Neural progenitor cell (in vitro differentiated cells): ENCODE measurements at places on chromosomes 6 and 20. TPM values are rescaled to one million over a fixed set of nuclear protein-coding genes. Genes with fewer than 3 reads are reported as not detected.

GRCh38 chr20:48238781-48239180 is 453.5 kb upstream of the SULF2 start:
- H3K36me3 ChIP-seq = no peaks in the 10 kb centered on the region
- no peak for DNase-seq
- H3K27ac ChIP-seq = no peak overlapping the region
- no peaks in the 10 kb centered on the region for H3K27me3 ChIP-seq

DNA sequence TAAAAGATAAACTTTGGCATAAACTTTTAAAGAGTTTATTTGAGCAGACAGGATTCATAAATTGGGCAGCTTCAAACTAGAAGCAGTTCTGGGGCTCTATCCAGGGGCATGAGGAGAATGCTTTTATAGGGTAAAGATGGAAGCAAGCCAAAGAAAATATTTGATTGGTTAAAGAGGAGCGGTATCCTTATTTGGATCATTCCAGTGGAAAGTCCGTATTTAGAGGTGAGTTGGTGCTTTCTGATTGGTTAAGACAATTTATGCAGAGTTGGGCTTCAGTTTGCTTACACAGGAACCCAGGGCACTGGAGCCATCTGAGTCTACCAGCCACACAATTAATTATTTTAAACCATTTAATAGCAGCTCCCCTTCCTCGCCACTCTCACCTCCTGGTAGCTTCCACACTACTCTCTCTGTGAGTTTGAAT is 37.9 kb upstream of the RNF217 start:
- no peak overlapping the region for H3K27ac ChIP-seq
- no peak for DNase-seq
- peaks cover 11% of the 10 kb centered on the region for H3K4me1 ChIP-seq
- no peak overlapping the region for H3K4me3 ChIP-seq

- no peaks in the 10 kb centered on the region for H3K4me1 ChIP-seq
- DNase-seq = no peak
- no peak overlapping the region for H3K27ac ChIP-seq
- no peaks in the 10 kb centered on the region for H3K36me3 ChIP-seq
Measured at GRCh38 chr20:10965936-10966470, 292.2 kb upstream of the JAG1 start.

- no peak overlapping the region for H3K27ac ChIP-seq
- no peaks in the 10 kb centered on the region for H3K36me3 ChIP-seq
- no peak for DNase-seq
- H3K4me3 ChIP-seq = no peak overlapping the region
- peaks cover 23% of the 10 kb centered on the region for H3K4me1 ChIP-seq
Measured at GRCh38 chr20:9066191-9066590, 2.7 kb upstream of the PLCB4 start.

Gene MUC21
- total RNA-seq = not detected in 2 replicates

Gene MEP1A
- total RNA-seq = not detected in 2 replicates

Gene RSPO3
- 0.81 and 2.4 TPM in 2 replicates for total RNA-seq

Gene PSORS1C2
- total RNA-seq = not detected in 2 replicates

- no peak overlapping the region for H3K4me3 ChIP-seq
- H3K36me3 ChIP-seq = no peaks in the 10 kb centered on the region
- H3K4me1 ChIP-seq = no peaks in the 10 kb centered on the region
- H3K27me3 ChIP-seq = no peaks in the 10 kb centered on the region
- no peak overlapping the region for H3K27ac ChIP-seq
- DNase-seq = no peak
Measured at GRCh38 chr6:98469141-98469540, 365.2 kb upstream of the POU3F2 start.

GRCh38 chr20:32887492-32887891 is 28.8 kb downstream of the EFCAB8 start:
- H3K27me3 ChIP-seq = no peaks in the 10 kb centered on the region
- no peak overlapping the region for H3K4me3 ChIP-seq
- no peaks in the 10 kb centered on the region for H3K36me3 ChIP-seq
- peaks cover 8% of the 10 kb centered on the region for H3K4me1 ChIP-seq
- DNase-seq = no peak

DNA sequence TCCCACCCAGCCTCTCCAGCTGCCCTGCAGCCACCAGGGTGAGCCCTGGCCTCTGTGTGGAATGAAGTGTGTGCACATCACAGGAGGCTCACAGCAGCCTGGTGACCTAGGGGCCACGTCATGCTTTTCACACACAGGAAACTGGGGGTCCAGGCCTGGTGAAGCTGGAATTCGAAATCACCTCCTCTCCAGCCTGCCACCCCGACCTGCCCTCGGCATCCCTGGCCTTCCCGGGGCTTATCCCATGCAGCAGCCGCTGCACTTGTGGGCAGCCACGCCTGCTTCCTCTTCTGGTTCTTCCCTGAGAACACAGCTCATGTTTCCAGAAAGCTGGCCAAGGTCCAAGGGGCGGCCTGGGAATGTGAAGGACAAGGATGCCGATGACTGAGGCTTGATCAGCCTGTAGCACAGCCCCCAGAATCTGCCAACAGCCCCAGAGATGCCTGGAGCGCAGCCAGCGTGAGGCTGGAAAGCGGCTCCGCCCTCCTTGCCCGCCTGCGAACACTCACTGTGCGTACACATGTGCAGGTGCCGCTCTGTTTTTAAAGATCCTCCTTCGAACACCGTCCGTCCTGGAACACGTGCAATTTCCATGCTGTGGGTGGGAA is 4.2 kb upstream of the NTSR1 start:
- peaks cover 42% of the 10 kb centered on the region for H3K27me3 ChIP-seq
- H3K4me1 ChIP-seq = peaks cover 5% of the 10 kb centered on the region
- DNase-seq = no peak

DNA sequence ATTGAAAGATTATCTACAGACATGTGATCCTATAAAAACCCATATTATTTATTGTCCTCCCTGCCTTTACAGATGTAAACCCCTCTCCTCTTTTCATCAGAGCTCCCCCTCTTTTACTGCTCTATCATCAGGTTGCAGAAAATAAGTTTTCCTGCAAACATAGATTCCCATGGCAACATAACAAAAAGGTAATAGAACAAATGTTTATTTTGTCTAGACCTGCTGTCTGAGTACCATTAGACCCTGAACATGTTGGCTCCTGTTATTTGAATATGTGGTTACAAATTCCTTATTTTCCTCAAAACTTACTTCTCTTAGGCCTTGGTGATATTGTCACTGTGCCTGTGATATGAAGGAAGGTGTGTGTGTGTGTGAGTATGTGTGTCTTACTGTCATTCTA is 11.5 kb downstream of the MAPK14 start:
- no peak for DNase-seq
- H3K4me1 ChIP-seq = peaks cover 5% of the 10 kb centered on the region
- H3K4me3 ChIP-seq = no peak overlapping the region
- no peaks in the 10 kb centered on the region for H3K27me3 ChIP-seq

- H3K27ac ChIP-seq = no peak overlapping the region
- no peak for DNase-seq
- peaks cover 13% of the 10 kb centered on the region for H3K4me1 ChIP-seq
- H3K36me3 ChIP-seq = no peaks in the 10 kb centered on the region
- no peak overlapping the region for H3K4me3 ChIP-seq
Measured at GRCh38 chr6:2063547-2063946, 181.9 kb downstream of the GMDS start.

- H3K4me1 ChIP-seq = no peaks in the 10 kb centered on the region
- H3K36me3 ChIP-seq = no peaks in the 10 kb centered on the region
- no peak overlapping the region for H3K4me3 ChIP-seq
- H3K27me3 ChIP-seq = no peaks in the 10 kb centered on the region
- DNase-seq = no peak
Measured at GRCh38 chr6:129812145-129812777, 48.9 kb downstream of the TMEM244 start.

GRCh38 chr6:154301839-154302752 is 54.5 kb downstream of the IPCEF1 start:
- H3K36me3 ChIP-seq = no peaks in the 10 kb centered on the region
- DNase-seq = no peak
- no peak overlapping the region for H3K4me3 ChIP-seq
- H3K27me3 ChIP-seq = no peaks in the 10 kb centered on the region
- H3K4me1 ChIP-seq = no peaks in the 10 kb centered on the region

Gene PDE10A
- total RNA-seq = 11.9 and 17.3 TPM in 2 replicates

- H3K4me1 ChIP-seq = no peaks in the 10 kb centered on the region
- no peak overlapping the region for H3K4me3 ChIP-seq
- H3K27me3 ChIP-seq = no peaks in the 10 kb centered on the region
- no peak for DNase-seq
Measured at GRCh38 chr6:104527311-104527710, 332.4 kb downstream of the HACE1 start.

DNA sequence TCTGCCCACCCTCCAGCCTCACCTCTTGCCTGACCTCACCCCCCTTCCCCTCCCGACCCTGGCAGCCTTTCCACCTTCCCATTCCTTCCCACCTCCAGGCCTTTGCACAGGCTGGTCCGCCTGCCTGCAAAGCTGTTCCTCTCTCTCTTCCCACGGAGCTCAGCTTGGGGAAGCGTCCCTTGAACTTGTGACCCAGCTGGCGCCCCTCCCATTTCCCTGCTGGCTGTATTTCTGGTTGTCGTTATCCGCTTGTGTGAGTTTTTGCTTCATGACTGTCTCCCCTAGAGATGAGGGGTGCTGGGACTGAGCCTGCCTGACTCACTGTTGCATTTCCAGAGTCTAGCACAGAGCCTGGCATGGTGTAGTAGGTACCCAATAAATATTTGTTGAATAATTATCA is 32.5 kb downstream of the VSTM2L start:
- peaks cover 24% of the 10 kb centered on the region for H3K4me1 ChIP-seq
- no peaks in the 10 kb centered on the region for H3K27me3 ChIP-seq
- no peak for DNase-seq
- H3K4me3 ChIP-seq = no peak overlapping the region
- H3K27ac ChIP-seq = no peak overlapping the region
- no peaks in the 10 kb centered on the region for H3K36me3 ChIP-seq

- peak; percentile 46 for DNase-seq
- no peak overlapping the region for H3K4me3 ChIP-seq
- no peaks in the 10 kb centered on the region for H3K4me1 ChIP-seq
- no peaks in the 10 kb centered on the region for H3K27me3 ChIP-seq
Measured at GRCh38 chr20:43243672-43244269, 54.1 kb upstream of the PTPRT start.

DNA sequence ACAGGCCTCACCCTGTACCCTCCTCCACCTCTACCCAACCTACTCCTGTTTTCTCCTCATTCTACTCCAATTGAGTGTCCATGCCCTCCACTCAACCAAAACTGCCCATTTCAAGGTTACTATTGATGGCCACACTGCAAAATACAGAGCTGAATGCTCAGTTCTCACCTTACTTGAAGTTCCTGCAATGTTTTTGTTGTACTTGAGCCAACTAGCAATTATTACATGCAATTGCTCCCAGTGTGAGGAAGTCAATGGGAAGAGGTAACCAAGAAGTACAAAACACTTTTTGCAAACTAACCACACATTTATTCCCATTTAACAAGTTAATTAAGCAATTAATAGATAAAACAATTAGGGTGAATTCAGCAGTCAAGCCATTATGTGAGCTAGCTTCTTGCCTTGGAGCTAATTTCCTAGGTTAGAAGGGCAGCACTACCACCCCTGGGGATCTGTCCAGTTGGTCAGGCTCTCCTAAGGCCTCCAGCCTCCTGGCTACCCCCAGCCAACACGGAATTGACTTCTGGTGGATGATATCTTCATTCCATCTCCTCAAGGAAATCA is 52.4 kb upstream of the GGTLC1 start:
- no peaks in the 10 kb centered on the region for H3K36me3 ChIP-seq
- no peak overlapping the region for H3K4me3 ChIP-seq
- no peaks in the 10 kb centered on the region for H3K4me1 ChIP-seq
- H3K27ac ChIP-seq = no peak overlapping the region

GRCh38 chr6:136526937-136527336 is 23.3 kb downstream of the MAP7 start:
- H3K4me1 ChIP-seq = peaks cover 43% of the 10 kb centered on the region
- no peak for DNase-seq
- no peak overlapping the region for H3K4me3 ChIP-seq
- H3K27ac ChIP-seq = no peak overlapping the region

- DNase-seq = peak; percentile 81
- peaks cover 14% of the 10 kb centered on the region for H3K4me1 ChIP-seq
- no peaks in the 10 kb centered on the region for H3K36me3 ChIP-seq
- no peak overlapping the region for H3K4me3 ChIP-seq
- no peaks in the 10 kb centered on the region for H3K27me3 ChIP-seq
- H3K27ac ChIP-seq = no peak overlapping the region
Measured at GRCh38 chr6:116536216-116536621, 9.3 kb downstream of the TRAPPC3L start.

Gene AHCY
- total RNA-seq = 184 and 269 TPM in 2 replicates

Gene RFX6
- not detected in 2 replicates for total RNA-seq

Gene MCCD1
- not detected in 2 replicates for total RNA-seq

DNA sequence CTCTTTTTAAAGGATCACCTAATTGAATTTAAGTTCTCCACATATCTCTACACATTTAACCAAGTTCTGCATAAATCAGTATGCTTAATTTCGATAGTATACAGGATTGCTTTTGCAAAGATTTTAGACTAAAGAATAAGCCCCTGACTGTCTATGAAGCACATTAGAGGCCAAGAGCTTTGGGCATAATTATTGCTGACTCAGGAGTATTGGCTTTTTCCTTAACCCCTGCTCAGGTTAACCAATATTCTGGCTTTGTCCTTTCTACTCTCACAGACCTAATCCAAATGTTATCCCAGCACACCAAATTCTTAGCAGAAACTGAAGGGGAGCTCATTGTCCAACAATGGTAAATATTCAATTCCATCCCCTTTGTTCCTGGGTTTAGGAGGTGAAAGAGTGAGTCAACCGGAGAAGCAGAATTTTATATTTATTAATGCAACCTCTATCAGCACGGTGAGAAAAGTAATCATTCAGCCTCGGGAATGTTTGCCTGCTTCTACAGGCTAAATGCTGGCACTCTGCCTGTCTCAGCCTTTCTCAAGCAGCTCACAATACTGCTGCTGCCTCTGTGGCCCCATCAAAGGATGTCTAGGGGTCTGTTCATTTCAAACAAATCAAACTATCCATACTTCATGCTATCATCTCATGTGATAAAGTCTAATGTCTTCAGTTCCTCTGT is 125.0 kb downstream of the SIM1 start:
- no peaks in the 10 kb centered on the region for H3K36me3 ChIP-seq
- no peaks in the 10 kb centered on the region for H3K27me3 ChIP-seq
- no peak overlapping the region for H3K4me3 ChIP-seq
- H3K4me1 ChIP-seq = no peaks in the 10 kb centered on the region
- DNase-seq = no peak
- no peak overlapping the region for H3K27ac ChIP-seq

DNA sequence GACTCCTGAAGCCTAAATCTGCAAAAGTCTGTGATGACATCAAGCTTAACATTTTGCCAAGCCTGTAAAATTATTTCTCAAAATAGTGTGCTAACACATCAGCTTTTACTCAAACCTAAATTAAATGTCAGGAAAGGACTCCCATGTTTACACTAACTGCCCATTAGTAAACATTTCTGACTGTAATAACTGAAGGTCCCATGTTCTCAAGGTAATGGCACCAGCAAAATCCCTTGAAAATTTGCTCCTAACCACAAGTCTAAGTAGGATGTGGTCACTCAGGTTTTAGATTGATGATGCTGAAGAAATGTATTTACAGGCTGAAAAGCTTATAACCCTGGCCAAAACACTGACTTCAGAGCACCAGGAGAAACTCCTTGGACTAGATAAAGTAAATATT is 33.0 kb downstream of the BACH2 start:
- H3K27ac ChIP-seq = no peak overlapping the region
- DNase-seq = no peak
- H3K4me3 ChIP-seq = no peak overlapping the region
- H3K27me3 ChIP-seq = no peaks in the 10 kb centered on the region
